H4 (cell line): ENCODE measurements at places on chromosomes 2 and 18. TPM values are rescaled to one million over a fixed set of nuclear protein-coding genes. Genes with fewer than 3 reads are reported as not detected.

Gene EFEMP1
- total RNA-seq, result 0.51 and 2.0 TPM in 2 replicates

Gene SULT1C2
- total RNA-seq, result 0.45 and 0.70 TPM in 2 replicates

Gene OTOF
- total RNA-seq, result 0.14 TPM in 1 of 2 replicates, not detected in the other

Gene TMEM17
- 2.6 and 2.8 TPM in 2 replicates for total RNA-seq

Gene LRRTM1
- total RNA-seq, result not detected in 2 replicates

Gene TUBA3E
- 0.10 TPM in 1 of 2 replicates, not detected in the other for total RNA-seq

- DNase-seq, result no peak
Measured at GRCh38 chr2:199602896-199603717, 145.4 kb upstream of the SATB2 start.

- DNase-seq, result no peak
Measured at GRCh38 chr18:63378919-63379638, 12.1 kb upstream of the KDSR start.

GRCh38 chr2:218781691-218782527, at the start of gene CYP27A1:
Gene CYP27A1, plus strand, starts transcription at chr2:218782147. Its CDS starts 36 bp downstream, at chr2:218782183.
- no peak for DNase-seq

DNA sequence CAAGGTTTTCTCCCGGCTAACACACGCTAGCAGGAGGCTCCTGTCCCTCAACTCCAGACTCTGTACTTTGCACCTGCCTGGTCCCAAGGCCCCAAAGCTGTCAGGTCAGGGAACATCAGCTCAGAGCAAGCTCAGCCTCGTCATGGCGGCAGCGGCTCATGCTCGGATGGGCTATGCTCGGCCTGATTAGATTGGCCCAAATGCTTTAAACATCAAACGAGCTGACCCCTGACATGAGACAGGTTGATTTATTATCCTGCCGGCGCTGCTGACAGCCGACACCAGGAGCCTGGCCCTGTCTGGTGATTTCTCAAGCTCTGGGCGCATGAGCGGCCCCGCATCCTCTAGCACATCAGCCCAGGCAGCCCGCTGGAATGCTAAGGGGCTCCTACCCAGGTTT, 436.4 kb downstream of the EIPR1 start:
- no peak for DNase-seq

- DNase-seq, result no peak
Measured at GRCh38 chr2:224350703-224351102, 51.2 kb downstream of the FAM124B start.

DNA sequence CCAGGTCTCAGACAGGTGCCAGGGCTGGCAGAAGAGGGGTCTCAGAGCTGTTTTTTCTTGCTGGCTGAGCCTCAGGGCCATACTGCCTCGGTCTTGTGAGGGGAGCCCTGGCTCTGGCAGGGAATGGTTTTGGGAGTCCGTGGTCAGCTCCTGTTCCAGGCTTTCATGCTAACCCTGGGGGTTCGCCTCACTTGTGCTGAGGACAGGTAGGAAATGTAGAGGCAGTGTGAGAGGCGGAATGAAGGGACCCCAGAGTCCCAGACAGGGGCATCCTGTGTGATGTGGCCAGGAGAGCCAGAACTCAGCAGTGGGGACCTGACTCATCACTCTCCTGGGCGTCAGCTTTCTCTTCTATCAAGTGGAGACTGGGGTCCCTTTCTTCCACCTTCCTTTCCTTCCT, 5.7 kb upstream of the CELF4 start:
- no peak for DNase-seq

- DNase-seq, result no peak
Measured at GRCh38 chr2:181570833-181571661, 85.9 kb downstream of the CERKL start.

- peak; percentile 5 for DNase-seq
Measured at GRCh38 chr2:185787227-185788145, 48.9 kb downstream of the FSIP2 start.

DNA sequence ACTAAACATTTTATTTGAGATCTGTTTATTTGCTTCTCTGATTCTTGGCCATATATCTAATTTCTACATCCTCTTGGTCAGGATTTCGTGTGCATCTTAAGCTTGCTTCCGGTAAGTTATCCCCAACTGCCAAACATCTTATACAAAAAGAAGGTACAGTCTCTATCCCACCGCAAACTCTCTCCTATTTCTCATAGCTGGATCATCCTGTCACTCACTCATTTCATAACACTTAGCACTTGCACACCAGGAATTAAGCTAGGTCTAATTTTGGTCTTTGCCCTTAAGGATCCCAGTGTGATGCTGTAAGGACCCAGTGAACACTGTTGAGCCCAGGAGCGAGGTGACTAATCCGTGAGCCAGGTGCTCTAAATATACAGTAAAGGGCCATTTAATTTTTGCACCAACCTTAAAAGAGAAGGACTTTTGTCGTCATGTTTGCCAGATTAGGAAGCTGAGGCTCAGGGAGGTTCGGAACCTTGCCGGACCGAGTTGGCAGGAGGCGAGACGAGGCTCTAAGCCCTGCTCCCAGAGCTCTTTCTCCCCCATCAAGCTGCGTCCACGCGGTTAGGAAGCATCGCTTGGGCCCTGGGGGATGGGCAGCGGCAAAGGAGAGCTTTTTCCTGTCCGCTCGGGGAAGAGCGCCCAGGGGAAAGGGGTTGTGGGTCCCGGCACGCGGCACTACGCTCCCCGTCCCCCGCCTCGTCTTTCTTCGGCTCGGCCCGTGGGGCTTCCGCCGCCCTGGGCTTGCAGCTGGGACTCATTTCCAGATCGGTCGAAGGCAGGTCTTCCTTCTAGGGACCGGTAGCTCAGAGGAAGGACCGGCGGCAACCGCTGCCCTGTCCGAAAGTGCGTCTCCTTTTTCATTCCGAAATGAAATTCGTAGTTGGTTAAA, 4.1 kb upstream of the ITPRIPL1 start:
- DNase-seq, result no peak
